ENCODE measurements at places on chromosomes 11 and 22.

DNA sequence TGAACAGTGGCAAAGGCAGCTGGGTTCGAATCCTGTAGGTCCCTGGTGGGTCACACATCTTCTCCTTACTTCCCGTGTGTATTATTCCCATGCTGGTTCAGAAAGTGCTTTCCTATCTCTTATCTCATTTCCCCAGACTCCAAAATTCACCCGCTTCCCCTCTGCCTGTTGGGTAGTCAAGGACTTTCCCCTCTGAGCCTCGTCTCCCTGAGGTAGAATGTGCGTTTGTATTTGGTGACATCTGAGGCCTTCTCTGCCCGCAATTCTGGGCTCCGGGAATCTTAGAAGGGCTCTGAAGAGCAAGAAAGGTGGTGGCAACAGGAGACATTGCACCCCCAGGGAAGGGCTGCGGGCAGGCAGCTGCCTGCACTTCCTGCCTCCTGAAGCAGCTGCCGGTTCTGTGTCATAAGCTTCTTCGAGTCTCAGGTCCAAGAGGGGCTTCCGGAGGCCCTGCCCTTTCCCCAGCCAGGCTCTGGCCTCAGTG lies 5.9 kb downstream of the LRRC32 start:
- DNase-seq: peak; percentile 79

- DNase-seq: no peak
These were observed 13.5 kb downstream of the CCDC81 start for GRCh38 chr11:86388198-86388597.

GRCh38 chr11:15215005-15215404 lies 100.3 kb downstream of the INSC start:
- DNase-seq: no peak

DNA sequence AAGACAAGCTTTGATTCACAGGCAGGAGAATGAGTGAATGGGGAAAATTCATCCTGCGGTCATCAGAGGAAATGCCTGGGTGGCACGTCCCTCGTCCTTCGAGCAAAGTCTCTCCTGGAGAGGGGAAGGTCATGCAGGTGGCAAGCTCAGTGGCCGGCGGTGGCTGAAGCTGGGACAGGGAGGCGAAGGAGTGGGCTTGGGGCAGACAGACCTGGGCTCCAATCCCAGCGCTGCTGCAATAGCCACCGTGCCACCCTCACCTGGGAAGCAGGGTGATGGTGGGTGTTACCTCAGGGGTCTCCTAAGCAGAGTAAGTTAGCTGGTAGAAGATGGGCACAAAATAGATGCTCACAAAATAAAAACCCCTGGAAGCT lies 22.4 kb upstream of the CACNG2 start:
- peak; percentile 46 for DNase-seq

GRCh38 chr11:77879218-77879617 lies 58.3 kb downstream of the AAMDC start:
- no peak for DNase-seq

DNA sequence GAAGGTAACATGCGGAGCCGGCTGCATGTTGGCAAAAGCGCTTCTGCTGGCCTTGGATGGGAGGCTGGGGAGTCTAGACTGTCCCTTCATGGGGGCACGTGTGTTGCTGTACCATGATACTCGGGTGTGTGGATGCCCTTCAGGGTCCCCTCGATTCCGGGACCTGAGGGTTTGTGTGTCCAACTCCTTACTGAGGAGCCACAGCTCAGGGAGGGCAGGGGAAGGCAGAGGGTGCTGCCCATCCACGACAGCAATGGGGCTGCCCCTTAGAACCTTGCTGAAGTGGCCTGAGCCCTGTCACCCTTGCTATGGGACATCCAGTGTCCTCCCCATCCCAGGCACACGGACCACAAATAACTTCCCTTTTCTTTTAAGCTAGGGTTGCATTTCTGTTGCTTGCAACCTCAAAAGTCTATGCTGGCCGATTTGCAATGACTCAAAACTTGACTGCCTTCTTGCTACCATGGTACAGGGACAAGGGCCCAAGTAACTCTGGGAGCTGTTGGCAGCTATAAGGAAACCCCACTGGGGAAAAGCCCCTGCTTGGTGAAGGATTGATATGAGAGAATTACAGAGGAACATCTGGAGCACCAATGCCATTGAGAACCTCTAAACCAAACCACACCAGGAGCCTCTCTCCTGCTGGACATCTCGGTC lies 43.8 kb downstream of the RTL6 start:
- no peak for DNase-seq

DNA sequence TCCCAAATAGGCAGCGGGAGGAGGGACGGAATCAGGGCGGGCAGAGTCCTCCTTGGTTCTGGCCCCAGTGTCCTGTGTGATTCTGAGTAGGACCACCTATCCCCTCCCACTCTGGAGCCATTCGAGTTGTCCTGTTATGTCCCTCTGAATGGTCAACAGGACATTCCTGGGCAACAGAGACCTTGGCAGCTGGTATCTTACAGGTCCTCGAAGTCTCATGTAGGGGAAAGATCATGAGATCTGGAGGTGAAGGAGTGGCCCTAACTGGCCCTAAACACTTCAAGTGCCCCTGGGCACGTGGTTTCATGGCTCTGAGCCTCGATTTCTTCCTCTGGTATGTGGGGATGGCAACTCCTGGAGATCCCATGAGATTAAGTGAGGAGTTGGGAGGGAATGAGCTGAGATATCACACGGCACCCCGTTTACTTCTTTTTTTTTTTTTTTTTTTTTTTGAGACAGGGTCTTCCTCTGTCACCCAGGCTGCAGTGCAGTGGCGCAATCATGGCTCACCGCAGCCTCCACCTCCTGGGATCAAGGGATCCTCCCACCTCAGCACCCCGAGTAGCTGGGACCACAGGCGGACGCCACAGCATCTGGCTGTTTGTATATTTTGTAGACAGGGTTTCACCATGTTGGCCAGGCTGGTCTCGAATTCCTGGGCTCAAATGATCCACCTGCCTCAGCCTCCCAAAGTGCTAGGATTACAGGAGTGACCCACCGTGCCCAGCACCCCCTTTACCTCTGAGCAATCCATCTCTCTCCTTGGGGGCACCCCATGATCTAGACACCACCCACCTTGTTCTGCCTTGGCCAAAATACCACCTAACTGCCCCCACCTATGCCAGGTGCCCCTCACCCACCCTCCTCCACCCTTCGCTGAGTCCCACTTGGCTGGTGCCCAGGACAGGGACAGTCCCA lies 6.8 kb downstream of the LIF start:
- no peak for DNase-seq

- DNase-seq: no peak
These were observed 84.8 kb upstream of the PAX6 start for GRCh38 chr11:31895926-31896325.

- DNase-seq: no peak
These were observed 7.5 kb downstream of the DGCR8 start for GRCh38 chr22:20087319-20088262.

GRCh38 chr11:94727819-94728218 lies 40.3 kb upstream of the AMOTL1 start:
- DNase-seq: no peak

DNA sequence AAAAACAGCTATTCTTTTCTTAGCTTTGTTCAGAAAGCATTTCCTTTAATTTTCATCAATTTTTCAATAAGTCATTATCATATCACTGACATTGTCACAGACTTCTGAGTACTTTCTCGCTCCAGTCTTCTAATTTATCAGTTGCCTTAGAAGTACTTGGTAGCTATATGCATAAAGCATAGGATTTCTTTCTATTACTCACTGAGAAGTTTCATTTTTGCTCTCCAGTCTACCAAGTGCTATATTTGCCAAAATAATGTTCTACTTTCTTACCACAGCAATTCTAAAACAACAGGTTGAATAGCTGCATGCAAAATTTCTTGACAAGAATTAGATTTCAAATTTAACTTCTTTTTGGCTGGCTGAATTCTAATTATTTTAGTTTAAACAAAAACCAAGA lies 116.3 kb downstream of the STK33 start:
- DNase-seq: no peak

DNA sequence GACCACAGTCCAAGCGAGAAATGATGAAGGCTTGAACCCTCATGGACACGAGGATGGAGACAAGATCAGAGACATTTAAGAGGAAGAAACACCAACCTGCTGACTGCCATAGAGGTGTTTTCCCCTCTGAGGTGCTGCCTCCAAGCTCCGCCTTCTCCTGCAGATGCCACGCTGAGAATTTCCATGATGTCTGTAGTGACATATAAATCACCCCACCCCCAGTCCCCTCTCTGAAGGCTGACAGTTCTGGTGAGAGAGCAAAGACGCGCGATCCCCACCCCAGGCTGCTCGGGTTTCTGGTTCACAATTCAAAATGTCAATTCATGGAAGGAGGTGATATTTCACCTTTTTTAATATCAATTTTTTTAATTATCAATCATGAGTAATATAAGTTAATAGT lies 28.2 kb downstream of the LRRC32 start:
- no peak for DNase-seq

- no peak for DNase-seq
These were observed 39.0 kb downstream of the LMO1 start for GRCh38 chr11:8224711-8225110.

- DNase-seq: peak; percentile 28
These were observed 210.5 kb upstream of the ISX start for GRCh38 chr22:34855471-34855870.

GRCh38 chr22:23531283-23531956 lies 48.7 kb downstream of the IGLL1 start:
- DNase-seq: no peak

- DNase-seq: no peak
These were observed 1.0 kb upstream of the ADSL start for GRCh38 chr22:40345271-40345670.

GRCh38 chr11:128048121-128048520 lies 539.2 kb downstream of the ETS1 start:
- no peak for DNase-seq

- DNase-seq: no peak
These were observed 20.8 kb upstream of the PEX26 start for GRCh38 chr22:18056807-18057474.

DNA sequence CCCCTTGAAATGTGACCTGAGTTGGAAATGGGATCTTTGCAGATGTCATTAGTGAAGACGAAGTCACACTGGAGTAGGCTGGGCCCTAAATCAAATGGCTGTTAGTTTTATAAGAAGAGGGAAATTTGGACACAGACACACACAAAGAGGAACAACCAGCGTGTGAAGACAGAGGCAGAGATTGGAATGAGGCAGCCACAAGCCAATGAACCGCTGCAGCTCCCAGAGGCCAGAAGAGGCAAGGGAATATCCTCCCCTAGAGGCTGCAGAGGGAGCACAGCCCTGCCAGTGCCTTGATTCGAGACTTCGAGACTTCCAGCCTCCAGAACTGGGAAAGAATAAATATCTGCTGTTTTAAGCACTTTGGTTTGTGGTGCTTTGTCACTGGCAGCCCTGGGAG lies 484.5 kb downstream of the MN1 start:
- DNase-seq: no peak

DNA sequence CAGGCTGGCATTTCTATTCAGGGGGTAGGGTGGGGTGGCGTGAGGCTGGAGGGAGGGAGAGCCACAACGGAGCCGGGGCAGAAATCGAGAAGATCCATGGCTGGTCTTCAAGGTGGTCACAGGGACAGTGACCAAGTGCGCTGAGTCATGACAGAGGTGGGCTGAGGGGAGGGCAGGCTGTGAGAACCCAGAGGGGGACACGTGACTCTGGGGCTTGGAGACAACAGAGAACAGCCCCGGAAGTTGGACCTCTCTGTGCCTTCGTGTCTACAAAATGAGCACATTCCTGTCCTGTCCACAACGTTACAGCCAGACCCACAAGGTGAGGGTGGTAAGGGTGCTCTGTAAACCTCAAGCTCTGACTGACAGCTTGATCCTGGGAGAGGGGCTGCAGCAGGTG lies 35.1 kb upstream of the ARFGAP3 start:
- DNase-seq: no peak

- no peak for DNase-seq
These were observed 397.5 kb downstream of the ETS1 start for GRCh38 chr11:128189823-128190222.

DNA sequence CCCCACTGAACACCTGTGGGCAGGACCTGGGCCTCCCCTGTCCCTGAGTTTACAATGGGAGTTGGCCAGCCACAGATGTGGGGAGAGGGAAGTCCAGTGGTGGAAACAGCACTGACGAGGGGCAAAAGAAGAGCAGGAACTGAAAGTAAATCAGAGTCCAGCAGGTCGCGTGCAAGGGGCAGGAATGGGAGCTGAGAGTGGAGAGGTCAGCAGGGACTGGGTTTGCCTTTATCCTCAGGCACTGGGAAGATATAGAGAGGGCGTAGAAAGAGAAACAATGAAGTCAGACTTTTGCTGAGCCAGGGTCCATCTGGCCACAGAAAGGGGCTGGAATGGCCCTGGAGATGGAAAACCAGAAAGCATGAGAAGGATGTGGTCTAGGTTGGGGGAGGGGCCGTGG lies 8.5 kb downstream of the P2RY6 start:
- DNase-seq: no peak

- no peak for DNase-seq
These were observed 47.4 kb upstream of the TP53I11 start for GRCh38 chr11:44998051-44998450.

GRCh38 chr11:2194877-2195755 lies 23.5 kb upstream of the TH start:
- no peak for DNase-seq

GRCh38 chr11:123211149-123211852 lies 16.3 kb upstream of the CLMP start:
- no peak for DNase-seq

GRCh38 chr11:36411202-36411640 lies 98.9 kb downstream of the TRAF6 start:
- peak; percentile 36 for DNase-seq

DNA sequence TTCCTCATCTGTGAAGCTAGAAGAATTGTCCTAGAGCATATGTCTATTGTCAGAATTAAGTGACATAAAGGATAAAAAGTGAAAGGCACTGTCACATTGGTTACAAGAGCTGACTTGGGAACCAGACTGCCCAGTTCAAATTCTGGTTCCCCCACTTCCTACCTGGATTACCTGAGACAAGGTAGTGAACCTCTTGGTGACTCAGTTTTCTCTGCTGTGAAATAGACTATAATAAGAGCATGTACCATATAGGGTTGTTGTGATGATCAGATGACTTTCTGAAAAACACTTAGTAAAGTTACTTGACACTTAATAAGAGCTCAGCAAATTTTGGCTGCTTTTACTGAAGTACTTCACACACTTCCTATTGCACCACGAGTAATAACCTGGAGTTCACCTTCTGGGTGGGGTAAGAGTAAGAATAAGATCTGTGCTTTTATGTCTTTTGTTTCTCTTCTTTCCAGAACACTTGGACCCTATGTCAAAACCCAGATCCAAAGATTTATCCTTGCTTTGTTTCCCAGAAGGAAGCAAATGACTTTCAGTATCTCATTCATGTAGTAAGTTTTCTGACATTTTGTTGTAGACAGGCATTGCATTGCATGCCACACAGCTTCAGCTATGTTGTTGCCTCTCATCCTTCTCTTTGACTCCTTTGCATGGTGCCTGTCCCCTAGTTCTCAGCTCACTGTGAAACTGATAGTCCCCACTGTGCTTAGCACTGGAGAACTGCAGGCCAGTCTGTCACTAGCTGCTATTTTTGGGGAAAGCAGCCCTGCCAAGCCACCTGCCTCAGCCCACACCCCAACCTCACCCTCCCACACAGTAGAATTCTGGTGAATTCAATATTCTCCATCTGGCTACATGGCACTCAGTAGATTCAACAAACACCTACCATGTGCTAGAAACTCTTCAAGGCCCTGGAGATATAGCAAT lies 121.8 kb upstream of the POU2AF2 start:
- no peak for DNase-seq

GRCh38 chr11:116473206-116473769 lies 299.5 kb downstream of the BUD13 start:
- no peak for DNase-seq

- no peak for DNase-seq
These were observed 2.9 kb upstream of the BTBD10 start for GRCh38 chr11:13465909-13466371.
